ENCODE measurements at places on chromosomes 7 and 10.
A peak's percentile ranks its signal among the peaks of the same experiment; 100 is the strongest.

DNA sequence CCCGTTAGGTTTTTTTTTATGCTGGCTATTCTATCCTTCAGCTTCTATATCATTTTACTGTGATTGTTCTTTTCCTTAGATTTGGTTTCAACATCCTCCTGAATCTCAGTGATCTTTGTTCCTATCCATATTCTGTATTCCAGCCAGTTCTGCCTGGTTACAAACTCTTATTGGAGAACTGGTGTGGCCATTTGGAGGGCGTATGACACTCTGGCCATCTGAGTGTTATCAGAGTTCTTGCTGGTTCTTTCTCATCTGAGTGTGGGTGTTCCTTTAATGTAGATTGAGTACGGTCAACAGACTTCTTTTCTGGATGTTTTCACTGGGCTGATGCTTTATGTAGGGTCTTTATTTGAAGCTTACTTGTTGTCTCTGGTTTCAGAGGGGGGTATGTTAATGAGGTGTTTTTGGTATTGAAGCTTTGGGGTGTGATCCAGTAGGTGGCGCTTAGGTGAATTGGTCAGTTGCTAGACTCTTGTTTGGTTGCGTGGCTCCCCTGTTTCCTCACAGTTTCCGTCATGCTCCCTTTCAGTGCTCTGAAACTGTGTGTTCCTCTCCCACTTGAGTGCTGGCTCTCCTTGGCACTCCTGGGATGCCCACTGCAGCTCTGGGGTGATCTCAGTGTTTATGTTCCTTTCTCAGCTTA, 80.7 kb downstream of the FANK1 start:
- DNase-seq = no peak

GRCh38 chr7:85222522-85222921, 35.7 kb upstream of the SEMA3D start:
- no peak for DNase-seq

- DNase-seq = no peak
Observed at GRCh38 chr10:24448351-24448999, 239.5 kb downstream of the KIAA1217 start.

- no peak for DNase-seq
Observed at GRCh38 chr7:92699966-92700514, 109.8 kb upstream of the FAM133B start.

DNA sequence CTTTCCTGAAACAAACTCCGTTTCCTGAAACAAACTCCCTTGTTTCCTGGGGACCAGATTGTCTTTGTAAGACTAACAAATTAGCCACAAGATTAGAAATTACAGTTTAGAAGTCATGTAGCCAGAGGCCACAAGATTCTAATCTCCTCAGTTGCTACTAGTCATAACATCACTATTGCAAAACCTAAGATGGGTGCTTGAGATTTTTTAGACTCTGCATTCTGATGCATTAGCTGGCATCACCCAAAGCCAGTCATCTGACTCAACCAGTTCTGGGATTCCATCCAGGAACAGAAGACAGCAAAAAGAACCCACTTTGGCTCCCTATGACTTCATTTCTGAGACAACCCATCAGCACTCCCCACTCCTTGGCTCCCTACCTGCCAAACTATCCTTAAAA, 367.9 kb upstream of the MBL2 start:
- DNase-seq = peak; percentile 25

GRCh38 chr10:89399956-89400355, 7.5 kb downstream of the IFIT1 start:
- DNase-seq = no peak

GRCh38 chr7:44379366-44380188, 54.2 kb upstream of the CAMK2B start:
- DNase-seq = no peak

DNA sequence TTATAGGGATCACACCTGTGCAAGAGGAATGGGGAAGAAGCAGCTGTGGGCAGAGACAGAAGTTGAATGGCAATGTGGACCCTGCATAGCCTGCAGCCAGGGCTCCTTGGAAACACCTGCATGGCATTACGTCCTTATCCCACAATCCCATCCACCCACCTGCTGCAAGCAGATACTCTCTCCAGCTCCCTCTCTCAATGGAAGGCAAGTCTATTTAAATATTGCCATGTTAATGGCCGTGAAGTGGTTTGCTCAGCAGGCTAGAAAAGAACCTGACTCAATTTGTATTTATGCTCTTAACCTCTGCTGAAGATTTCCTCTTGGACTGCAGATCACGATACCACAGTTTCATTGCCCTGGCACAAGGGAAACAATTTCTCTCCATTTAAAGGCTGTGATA, 417.0 kb downstream of the TYW1 start:
- no peak for DNase-seq

GRCh38 chr7:47807126-47807525, 141.1 kb downstream of the PKD1L1 start:
- DNase-seq = no peak

DNA sequence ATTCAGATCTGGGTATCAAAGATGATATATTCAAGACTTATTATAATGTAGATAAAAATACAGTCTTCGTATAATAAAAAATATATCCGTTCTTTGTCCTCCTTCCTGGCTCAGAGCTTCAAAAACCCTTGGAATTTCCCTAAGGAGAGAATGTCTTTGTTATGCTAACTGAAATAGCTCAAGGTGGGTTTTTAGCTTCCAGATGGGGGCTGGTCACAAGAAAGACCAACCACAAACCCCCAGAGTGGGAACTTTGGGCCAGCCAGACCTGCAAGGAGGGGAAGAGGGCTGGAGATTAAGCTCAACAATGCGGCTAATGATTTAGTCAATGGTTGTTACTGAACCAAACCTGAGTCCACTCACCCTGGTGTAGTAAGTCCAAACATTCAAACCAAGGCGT, 196.4 kb downstream of the SDHAF3 start:
- DNase-seq = no peak

GRCh38 chr7:101088858-101089529, 3.7 kb downstream of the TRIM56 start:
- no peak for DNase-seq

DNA sequence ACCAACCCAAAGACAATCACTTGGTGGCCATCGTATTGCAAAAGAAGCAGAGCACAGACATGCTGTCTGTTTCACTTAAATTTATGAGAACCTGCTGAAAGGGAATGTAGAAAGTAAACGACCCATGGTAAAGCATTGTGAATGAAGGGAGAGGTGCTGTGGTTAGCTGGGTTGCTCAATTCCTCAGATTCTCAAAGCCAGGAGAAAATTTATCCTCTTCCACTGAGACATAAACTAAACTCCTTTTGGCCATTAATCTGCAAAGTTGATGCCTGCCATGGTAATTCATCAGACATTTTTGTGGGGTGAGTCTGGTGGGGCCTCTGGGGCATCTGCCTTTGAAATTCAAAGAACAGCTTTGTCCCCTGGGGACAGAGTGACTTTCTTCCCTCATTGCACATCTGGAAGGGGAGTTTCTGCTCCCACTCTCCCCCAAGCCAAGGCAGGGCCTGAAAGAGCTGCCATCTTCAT, 951.0 kb downstream of the LRMDA start:
- DNase-seq = no peak

DNA sequence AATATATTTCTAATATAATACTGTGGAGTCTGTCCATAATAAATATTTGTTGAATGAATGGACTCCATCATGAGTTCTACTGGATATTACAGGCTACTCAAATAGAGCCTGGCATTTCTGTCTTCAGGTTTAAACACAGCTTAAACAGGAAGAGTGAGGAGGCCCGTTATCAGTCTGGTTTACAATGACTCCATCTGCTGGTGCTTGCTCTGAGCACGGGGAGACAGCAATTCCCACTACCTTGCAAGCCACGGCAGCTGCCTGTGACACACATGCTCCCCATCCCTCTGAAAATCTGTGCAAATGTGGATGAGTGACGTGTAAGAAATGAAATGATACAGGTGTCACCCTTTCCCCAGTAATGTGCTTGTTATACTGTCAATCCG, 293.5 kb upstream of the IMMP2L start:
- DNase-seq = no peak

GRCh38 chr7:31794851-31795344, 107.9 kb downstream of the PPP1R17 start:
- DNase-seq = no peak

DNA sequence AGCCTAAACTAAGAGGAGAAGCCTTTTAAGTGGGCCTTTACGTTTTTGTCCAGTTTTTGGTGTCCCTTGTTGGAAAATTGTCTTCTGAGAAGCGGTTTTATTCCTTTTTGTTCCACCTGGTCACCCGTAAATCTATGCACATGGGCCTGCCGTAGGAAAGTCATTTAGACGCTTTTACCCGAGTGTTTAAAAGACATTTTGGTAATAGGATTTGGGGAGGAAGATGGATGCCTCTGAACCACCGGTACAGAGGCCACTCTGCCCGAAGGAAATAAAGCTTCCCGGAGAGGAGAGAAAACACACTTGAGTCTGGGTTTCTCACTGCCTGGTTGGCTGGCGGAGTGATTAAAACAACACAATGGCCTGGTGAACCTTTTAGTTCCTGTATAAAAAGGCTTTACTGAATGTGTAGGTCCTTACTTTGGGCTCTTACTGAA, 760 bp downstream of the THNSL1 start:
- DNase-seq = no peak

DNA sequence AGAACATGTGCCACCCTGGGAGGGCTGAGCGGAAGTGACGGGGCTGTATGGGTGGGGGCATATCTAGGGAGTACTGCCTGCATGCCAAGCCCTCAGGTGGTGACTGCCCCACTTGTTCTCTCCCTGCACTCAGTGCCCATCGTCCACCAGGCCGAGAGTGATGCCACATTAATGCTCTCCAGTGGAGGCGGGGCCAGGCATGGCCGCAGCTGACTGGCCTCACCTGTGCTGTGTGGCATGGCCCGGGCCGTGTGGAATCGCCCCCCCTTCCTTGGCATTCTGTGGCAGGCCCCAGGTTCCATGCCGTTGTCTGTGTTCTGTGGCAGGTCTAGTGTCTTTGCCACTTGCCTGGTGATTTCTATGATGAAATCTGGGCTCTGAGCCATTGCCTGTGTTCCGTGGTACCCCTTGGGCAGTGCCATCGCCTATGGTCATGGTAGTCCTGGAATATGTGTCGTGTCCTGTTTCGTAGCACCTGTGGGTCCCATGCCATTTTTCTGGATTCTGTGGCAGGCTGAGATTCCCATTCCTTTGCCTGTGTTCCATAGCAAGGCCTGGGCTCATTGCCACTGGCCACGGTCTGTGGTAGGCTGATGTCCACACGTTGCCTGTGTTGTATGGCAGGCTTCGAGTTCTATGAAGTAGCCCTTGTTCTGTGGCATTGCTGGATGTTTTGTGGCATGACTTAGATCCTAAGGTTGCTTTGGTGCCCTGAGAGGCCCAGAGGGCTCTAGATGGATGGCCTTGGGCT, 8.9 kb downstream of the FLNC start:
- DNase-seq = no peak

DNA sequence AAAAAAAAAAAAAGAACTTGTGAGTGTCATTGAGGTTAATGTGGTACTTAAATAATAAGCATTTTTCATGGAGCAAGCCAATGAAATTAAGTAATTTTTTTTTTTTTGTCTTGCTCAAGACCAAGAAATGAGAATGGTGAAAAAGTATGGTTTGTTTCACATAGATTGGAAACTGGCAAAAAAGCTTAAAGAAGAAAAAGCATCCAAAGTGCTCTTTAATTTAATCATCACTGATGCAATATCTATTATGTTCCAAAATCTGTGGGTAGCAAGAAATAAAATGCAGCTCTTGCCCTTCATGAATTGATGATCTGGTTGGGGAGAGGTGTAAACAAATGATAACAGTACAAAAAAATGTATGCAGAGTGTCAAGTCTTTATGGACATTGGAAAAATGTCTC, 980.6 kb downstream of the REEP3 start:
- DNase-seq = no peak

DNA sequence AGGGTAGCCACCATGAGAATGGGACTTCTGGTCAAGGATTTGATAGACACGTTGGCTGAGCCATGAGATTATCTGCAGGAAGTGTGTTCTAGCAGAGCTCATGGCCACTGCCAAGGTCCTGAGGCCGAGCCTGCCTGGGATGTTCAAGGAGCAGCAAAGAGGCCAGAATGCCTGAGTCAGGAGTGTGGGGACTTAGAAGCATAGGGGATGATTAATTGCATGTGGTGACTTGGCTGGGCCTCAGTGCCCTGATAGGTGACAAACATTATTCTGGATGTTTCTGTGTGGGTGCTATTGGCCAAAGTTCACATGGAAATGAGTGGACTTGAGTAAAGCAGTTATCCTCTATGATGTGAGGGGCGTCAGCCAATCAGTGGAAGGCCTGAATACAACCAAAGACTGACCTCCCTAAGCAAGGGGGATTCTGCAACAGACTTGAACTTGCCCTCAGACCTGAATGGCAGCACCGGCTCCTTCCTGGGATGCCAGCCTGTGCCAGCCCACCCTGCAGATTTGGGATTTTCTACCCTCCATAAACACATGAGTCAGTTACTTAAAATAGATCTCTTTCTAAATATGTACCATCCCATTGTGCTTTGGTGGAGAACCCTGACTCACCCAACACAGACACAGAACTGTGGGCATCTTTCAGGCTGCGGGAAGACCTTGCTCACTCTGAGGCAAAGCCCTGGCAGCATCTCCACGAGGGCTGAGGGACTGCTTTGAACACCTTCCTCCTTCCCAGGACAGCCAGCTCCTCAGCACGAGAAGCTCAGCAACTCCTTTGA, 363.9 kb upstream of the MGMT start:
- DNase-seq = no peak

DNA sequence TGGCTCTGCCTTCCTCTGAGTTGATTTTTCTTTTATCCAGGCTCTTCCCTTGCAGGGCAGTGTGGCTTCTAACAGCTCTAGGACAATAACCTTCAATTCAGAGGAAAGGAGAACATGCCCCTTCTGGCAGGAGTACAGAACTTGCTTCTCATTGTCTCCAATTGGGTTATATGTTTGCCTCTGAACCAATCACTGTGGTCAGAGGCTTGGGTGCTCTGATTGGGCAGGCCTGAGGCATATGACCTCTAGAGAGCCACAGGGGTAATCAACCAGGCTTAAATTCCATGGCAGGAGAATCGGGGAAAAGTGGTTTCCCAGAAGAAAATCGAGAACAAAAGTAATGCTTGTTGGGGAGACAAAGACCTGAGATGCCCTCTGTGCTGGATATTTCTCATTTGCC, 240.0 kb downstream of the REEP3 start:
- no peak for DNase-seq

DNA sequence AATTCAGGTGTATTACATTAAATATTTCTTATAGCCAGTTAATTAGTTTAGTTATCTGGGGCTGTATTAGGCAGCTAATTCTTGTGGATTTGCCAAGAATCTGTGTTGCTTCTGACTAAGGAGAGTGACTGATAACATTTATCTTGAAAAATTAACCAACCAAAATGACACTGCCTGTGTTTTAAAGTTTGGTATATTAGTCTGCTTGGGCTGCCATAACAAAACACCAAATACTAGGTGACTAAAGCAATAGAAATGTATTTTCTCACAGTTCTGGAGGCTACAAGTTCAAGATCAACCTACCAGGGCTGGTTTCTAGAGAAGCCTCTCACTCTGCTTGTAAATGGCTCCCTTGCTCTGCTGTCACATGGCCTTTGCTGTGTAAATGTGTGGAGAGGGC, 12.9 kb downstream of the EXOC4 start:
- no peak for DNase-seq

GRCh38 chr7:104895522-104896236, 118.3 kb upstream of the KMT2E start:
- no peak for DNase-seq
